ENCODE measurements at places on chromosomes 2 and 18. TPM values are rescaled to one million over a fixed set of nuclear protein-coding genes. Genes with fewer than 3 reads are reported as not detected.

DYNAP gene
- not detected for total RNA-seq

LRPPRC gene
- 75.6 TPM for total RNA-seq

ATP6V1C2 gene
- total RNA-seq = 0.44 TPM

RPRD1A gene
- total RNA-seq = 51.7 TPM

EMILIN1 gene
- 22.3 TPM for total RNA-seq

MBD2 gene
- 32.0 TPM for total RNA-seq

GPR45 gene
- not detected for total RNA-seq

DNA sequence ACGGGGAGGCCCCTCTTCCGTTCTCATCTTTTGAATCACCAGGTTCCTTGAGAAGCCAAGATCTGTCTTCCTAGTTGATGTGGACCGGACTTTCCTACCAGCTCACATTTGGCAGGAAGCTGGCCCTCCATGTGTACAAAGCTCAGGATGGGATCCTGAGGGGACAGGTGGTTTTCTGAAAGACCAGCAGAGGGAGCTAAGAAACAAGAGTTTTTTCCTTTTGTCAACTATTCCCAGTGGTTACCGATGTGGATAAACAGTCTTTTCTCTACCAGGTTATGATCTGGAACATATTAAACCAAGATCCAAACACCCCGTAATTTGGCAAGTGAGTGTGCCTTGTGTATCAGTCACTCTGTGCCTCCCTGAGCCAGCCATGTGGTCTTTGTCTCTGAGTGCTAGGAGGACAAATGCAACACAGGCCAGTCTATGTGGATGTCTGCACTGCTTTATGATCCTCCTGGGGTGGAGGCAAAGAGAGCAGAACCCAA is 25.1 kb upstream of the ARHGAP25 start:
- H3K4me1 ChIP-seq = no peaks in the 10 kb centered on the region
- H3K36me3 ChIP-seq = no peaks in the 10 kb centered on the region
- DNase-seq = no peak
- H3K27ac ChIP-seq = no peak overlapping the region

GRCh38 chr2:1488851-1489250 is 75.6 kb downstream of the TPO start:
- DNase-seq = peak; percentile 26
- no peaks in the 10 kb centered on the region for H3K36me3 ChIP-seq
- no peaks in the 10 kb centered on the region for H3K27me3 ChIP-seq
- no peak overlapping the region for H3K27ac ChIP-seq

DNA sequence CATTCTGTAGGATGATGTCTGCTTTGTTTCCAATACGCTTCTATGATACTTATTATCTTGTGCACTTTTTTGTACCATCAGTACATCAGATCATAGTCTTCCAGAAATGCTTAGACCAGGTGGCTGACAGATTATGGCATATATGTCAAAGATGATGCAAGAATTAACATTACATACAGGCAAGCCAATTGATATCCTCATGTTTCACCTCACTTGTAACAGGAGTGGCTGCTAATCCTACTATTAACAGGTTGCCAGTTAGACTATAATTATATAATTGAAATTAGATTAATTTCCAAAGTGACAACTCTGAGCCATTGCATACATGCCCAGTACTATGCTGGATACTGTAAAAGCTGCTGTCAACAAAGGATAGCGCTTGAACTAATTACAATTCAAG is 77.2 kb downstream of the TLK1 start:
- no peaks in the 10 kb centered on the region for H3K36me3 ChIP-seq
- H3K27me3 ChIP-seq = no peaks in the 10 kb centered on the region
- H3K4me1 ChIP-seq = no peaks in the 10 kb centered on the region
- H3K27ac ChIP-seq = no peak overlapping the region
- H3K4me3 ChIP-seq = no peak overlapping the region

DNA sequence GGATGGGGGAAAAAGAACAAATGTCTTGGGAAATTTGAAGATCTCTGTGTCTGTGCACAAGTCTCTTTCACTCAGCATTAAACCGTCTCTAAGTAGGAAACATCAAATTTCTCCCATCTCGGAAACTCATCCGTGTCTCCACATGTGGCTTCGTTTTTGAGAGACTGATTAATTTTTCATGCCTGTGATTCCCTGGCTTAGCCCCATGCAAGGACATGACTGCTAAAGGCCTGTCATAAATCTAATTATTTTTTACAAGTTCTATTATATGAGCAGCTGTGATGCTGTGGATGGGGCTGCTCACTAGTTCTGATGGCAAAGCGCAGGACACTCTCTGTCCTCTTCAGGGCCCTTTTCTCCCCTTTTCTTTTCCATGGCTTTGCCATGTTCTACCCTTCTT is 129.1 kb downstream of the RGPD3 start:
- peaks cover 10% of the 10 kb centered on the region for H3K4me1 ChIP-seq
- DNase-seq = no peak
- H3K27me3 ChIP-seq = no peaks in the 10 kb centered on the region

DNA sequence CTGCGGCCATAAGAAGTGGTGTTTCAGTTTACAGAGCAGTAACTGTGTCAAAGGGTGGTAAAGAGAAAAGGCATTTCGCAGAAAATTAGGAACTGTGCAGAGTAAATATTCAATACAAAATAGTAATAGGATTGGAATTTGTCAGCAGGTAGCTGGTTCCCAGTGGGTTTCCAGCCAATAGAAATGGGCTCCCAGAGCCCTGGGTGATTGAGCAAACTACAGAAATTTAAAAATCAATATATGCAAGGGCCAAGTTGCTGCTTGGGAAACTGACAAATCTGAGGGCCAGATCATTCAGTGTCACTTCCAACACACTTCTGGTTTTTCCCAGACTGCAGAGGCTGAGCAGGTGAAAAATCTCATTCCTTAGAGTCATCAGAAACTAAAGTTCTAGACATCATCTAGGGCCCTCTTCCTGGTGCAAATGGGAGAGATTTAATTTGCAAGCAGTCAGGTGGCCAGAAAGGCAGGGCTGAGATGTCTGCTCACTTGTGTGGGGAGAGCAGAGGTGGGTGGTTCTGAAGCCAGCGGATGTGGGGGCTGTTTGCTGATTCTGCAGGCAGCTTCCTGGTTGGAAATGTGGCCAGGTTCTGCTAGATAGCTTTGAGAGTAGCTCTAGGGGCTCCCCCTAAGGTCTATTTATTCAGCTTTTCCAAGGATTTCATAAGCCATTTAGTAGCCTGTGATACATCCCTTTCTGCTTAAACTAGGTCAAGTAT is 182.4 kb downstream of the NCK2 start:
- no peaks in the 10 kb centered on the region for H3K36me3 ChIP-seq
- H3K27ac ChIP-seq = no peak overlapping the region
- no peaks in the 10 kb centered on the region for H3K27me3 ChIP-seq
- H3K4me3 ChIP-seq = no peak overlapping the region
- DNase-seq = no peak
- no peaks in the 10 kb centered on the region for H3K4me1 ChIP-seq

GRCh38 chr18:53566626-53567025 is 657.8 kb downstream of the MBD2 start:
- H3K4me1 ChIP-seq = no peaks in the 10 kb centered on the region
- no peaks in the 10 kb centered on the region for H3K36me3 ChIP-seq
- no peak overlapping the region for H3K27ac ChIP-seq
- DNase-seq = no peak
- no peaks in the 10 kb centered on the region for H3K27me3 ChIP-seq

GRCh38 chr2:80461505-80462197 is 157.1 kb upstream of the LRRTM1 start:
- H3K27me3 ChIP-seq = no peaks in the 10 kb centered on the region
- no peaks in the 10 kb centered on the region for H3K36me3 ChIP-seq
- no peak overlapping the region for H3K4me3 ChIP-seq
- no peaks in the 10 kb centered on the region for H3K4me1 ChIP-seq

DNA sequence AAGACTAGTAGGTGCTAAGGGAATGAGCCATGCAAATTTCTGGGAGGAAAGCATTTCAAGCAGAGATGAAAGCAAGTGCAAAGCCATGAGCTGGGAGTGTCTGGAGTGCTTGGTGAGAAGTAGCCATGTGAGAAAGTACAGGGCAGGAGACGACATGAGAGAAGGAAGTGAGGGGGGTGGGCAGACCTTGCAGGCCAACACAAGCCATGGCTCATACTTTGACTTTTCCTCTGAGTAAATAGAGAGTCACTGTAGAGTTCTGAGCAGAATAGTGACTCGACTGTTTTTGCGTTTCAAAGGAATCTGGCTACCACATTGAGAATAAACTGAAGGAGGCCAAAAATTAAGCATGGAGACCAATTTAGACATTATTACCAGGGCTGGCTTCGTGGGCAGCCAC is 42.2 kb downstream of the SCN2A start:
- no peak for DNase-seq
- H3K27me3 ChIP-seq = no peaks in the 10 kb centered on the region
- no peaks in the 10 kb centered on the region for H3K36me3 ChIP-seq
- H3K4me1 ChIP-seq = no peaks in the 10 kb centered on the region
- no peak overlapping the region for H3K27ac ChIP-seq
- no peak overlapping the region for H3K4me3 ChIP-seq

DNA sequence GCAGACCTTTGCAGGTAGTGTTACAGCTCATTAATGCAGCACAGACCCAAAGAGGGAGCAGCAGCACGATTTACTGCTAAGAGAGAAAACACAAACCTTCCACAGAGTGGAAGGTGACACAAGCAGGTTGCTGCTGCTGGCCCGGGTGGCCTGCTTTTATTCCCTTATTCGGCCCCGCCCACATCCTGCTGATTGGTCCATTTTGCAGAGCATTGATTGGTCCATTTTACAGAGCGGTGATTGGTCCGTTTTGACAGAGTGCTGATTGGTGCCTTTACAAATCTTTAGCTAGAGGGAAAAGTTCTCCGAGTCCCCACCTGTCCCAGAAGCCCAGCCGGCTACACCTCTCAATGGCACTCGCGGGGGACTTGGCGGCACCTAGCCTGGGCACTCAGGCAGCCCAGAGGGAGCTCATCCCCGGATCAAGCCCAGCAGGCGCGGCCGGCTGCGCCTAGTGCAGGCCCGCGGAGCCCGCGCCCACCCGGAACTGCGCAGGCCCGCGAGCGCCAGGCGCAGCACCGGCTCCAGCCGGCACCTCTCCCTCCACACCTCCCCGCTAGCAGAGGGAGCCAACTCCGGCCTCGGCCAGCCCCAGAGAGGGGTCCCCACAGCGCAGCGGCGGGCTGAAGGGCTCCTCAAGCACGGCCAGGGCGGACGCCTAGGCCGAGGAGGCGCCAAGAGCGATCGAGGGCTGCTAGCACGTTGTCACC is 825.6 kb upstream of the HS6ST1 start:
- H3K36me3 ChIP-seq = no peaks in the 10 kb centered on the region
- H3K27ac ChIP-seq = no peak overlapping the region
- no peaks in the 10 kb centered on the region for H3K4me1 ChIP-seq
- H3K4me3 ChIP-seq = no peak overlapping the region
- no peak for DNase-seq
- H3K27me3 ChIP-seq = no peaks in the 10 kb centered on the region

GRCh38 chr18:55739488-55739887 is 151.5 kb upstream of the TCF4 start:
- no peaks in the 10 kb centered on the region for H3K4me1 ChIP-seq
- DNase-seq = no peak
- H3K4me3 ChIP-seq = no peak overlapping the region
- no peak overlapping the region for H3K27ac ChIP-seq
- no peaks in the 10 kb centered on the region for H3K27me3 ChIP-seq

DNA sequence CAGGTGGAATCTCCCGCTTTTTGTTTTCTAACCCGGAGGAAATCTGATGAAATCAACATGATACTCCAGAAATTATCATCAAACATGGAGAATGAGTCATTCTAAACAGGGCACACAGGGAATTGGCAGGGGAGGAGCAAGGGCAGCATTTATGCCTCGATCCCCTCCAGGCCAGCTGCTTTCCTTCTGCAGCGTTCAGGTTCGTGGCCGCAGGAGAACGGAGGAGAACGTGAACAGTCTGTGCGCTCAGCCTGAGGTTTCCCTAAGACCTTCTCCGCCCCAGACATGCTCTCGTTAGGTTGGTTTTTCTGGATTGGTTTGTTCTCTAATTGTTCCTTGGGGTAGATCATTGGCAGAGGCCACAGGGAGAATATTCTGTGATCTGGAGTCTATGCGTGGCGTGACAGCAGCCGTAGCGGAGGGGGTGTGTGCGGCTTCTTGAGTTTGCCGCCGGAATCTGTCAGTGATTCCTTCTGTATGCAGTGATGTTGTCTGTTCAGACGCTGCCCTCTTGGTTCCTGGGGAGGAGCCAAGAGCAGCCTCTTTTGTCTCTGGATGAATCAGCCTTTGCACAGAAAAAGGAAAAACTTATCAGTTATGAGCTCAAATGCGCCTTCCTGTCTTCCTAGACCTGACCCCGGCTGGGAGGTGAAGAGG is 75.9 kb downstream of the SH3BP4 start:
- no peaks in the 10 kb centered on the region for H3K36me3 ChIP-seq
- peak overlapping the region; percentile 16 for H3K27ac ChIP-seq
- no peaks in the 10 kb centered on the region for H3K4me1 ChIP-seq
- no peak for DNase-seq
- H3K4me3 ChIP-seq = no peak overlapping the region
- H3K27me3 ChIP-seq = no peaks in the 10 kb centered on the region

DNA sequence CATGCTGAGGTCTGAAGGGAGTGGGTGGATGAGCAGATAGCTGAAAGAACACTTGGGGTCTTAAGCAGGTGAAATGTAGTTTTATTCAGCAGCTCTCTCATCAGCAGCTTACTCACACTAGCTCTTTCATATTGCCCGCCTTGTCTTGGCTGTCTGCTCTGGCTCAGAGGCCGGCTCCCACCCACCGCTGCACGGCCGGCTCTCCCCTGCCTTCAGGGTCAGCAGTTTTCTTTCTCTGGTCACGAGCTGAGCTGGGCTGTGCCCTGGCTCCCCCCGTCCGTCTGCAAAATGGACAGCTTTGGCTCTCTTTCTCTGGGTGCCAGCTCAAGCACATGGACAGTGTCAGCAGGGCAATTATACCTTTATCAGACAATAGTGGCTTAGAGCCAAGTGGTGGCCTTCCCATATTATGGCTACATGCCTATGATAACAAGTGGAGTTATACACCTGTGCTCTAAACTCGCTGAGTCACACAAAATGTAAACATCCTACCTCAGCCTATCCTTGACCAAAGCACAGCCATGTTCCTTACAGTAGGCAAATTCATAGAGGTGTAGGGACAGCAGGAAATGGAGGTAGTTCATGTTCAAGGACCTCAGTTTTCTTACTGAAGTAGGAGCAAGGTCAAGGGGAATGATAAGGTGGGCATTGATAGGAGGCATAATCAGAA is 224.8 kb downstream of the SOCS6 start:
- H3K4me1 ChIP-seq = no peaks in the 10 kb centered on the region
- no peaks in the 10 kb centered on the region for H3K36me3 ChIP-seq
- no peak for DNase-seq
- no peak overlapping the region for H3K4me3 ChIP-seq
- H3K27ac ChIP-seq = no peak overlapping the region

- no peaks in the 10 kb centered on the region for H3K4me1 ChIP-seq
- H3K27me3 ChIP-seq = no peaks in the 10 kb centered on the region
- no peak overlapping the region for H3K27ac ChIP-seq
- no peak overlapping the region for H3K4me3 ChIP-seq
- no peak for DNase-seq
Observed at GRCh38 chr18:55818284-55818683, 230.3 kb upstream of the TCF4 start.

- H3K27ac ChIP-seq = no peak overlapping the region
- no peaks in the 10 kb centered on the region for H3K4me1 ChIP-seq
- no peaks in the 10 kb centered on the region for H3K27me3 ChIP-seq
- no peak overlapping the region for H3K4me3 ChIP-seq
Observed at GRCh38 chr2:216233281-216233995, 124.3 kb downstream of the XRCC5 start.

Measured in right atrium auricular region (tissue), 2 donors.